ENCODE measurements at places on chromosomes 1 and 21. TPM values are rescaled to one million over a fixed set of nuclear protein-coding genes. Genes with fewer than 3 reads are reported as not detected.

Gene PGLYRP3
- not detected for total RNA-seq

Gene FOXD3
- total RNA-seq = 0.76 TPM

Gene CHI3L1
- 0.62 TPM for total RNA-seq

Gene GUK1
- total RNA-seq = 466 TPM

DNA sequence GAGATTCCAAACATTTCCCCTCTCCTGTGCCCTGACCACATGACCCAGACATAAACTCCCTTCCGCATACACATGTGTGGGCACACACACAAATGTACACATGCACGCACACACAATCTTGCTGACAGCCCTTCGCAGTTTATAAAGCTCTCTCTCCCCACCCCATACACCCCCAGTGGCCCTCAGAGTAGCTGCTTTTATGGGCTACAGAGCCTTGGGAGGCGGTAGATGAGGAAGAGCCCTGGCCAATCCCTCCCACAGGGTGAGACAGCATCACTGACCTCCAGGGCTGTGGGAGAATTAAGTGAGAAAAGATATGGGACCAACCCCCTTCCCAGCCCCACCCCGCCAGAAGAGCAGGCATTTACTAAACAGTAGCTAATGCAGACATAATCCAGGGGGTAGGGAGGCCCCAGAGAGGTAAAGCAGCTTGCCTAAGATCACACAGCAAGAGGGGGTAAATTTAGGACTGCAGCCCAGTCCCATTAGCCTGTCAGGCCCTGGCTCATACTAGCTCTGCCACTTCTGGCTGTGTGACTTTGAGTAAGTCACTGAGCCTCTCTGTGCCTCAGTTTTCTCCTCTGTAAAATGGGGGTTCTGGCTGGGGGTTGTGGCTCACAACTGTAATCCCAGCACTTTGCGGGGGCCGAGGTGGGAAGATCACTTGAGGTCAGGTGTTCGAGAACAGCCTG, 5.1 kb downstream of the SDC3 start:
- ATAC-seq = peak; percentile 14

DNA sequence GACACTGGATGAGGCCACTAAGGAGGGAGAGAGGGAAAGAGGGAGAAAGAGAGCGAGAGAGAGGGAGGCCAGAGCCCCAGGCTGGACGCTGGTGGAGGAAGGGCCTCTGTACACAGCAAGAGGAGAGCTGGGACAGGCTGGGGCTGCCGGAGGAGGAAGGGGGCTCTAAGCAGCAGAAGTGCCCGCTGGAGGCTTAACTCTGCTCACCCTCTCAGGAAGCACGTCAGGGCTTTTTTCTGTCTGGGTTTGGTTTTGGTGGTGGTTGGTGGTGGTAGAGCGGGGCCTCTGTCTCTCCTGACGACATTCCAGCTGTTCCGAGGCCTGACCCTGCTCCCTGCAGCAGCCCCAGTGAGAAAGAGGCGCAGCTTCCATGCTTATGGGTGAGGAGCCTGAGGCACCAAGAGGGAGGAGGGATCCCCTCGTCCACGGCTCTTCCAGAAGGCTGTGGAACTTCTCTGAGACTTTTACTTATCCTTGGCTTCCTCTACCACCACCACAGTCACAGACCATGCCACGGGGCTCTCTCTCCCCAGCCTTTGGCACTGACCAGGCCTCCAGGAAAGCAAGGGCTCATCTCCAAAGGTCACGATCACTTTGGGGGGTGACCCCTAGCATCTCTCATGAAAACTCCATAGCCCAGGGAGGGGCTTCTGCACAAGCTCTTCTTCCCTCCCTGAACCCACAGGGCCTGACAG, 136.4 kb upstream of the VAMP3 start:
- no peak for ATAC-seq

DNA sequence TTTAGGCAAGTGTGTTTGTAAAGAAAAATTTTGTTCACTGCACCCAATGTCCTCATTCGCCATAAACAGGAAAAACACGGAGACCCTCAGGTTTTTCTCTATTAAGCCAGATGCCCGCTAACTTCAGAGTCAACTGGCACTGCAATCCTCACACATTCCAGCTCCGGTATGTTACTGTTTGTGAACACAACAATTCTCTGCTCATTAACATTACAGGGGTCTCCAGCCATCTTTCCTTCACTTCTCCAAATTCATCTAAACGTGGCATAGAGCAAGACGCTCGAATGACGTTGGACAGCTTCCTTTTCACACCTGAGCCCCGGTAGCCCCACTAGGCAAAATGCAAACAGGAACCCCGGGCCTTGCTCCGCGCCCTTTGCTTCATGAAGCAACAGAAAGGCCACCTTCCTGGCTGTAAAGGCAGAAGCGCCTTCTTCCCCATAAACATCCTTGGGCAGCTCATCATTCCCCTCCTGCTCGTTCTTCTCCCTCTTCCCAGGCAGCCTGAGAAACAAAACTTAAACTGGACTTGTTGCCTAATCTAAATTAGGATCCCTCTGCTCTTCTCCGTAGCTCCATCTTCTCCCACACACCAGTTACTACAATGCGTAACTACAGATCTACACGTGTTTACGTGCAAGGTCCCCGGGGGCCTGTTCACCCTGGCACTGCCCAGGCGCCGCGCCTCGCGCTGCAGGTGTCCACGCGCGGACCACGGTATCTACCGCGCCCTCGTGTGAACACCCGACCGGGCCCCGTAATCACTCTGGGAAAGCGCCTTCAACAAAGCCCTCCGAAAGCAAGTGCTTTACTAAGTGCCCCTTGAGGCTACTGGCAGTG, 1.2 kb downstream of the LBR start:
- ATAC-seq = peak; percentile 21

GRCh38 chr1:8604041-8604945, 213.1 kb downstream of the RERE start:
- ATAC-seq = no peak

- no peak for ATAC-seq
These were observed 22.5 kb upstream of the SLC27A3 start for GRCh38 chr1:153752571-153753195.

DNA sequence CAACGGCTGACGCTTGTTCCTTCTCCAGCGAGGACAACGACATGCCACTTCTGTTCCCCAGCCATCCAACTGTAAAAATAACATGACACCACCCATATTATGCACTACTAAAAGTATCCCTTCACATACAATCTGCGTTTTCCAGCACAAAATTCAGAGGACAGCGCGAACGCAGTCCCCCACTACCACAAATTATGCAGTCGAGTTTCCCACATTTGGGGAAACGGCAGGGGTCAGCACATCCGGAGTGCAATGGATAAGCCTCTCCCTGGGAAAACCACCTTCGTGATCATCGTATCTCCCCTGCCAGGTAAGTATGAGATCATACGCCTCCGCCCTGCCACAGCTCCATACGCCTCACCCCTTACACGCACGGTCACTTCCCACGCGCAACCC, 120.9 kb downstream of the PPIAL4G start:
- ATAC-seq = peak; percentile 56

GRCh38 chr1:157410457-157410856, 141.9 kb downstream of the FCRL5 start:
- no peak for ATAC-seq

DNA sequence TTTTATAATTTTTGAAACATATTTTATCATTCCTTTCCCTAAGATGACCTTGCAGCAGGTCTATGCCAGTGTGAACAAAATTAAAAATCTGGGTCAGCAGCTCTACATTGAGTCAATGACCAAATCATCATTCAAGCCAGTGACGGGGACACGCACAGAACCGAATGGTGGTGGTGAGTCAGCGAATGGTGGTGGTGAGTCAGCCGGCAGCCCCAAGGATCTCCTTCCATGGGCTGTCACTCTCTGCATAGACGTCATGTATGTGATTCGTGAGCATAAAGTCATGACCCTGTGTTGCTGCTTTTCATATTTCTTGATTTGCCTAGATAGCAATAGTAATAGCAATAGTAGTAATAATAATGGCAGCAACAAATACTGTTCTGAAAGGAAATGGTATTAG, 26.3 kb downstream of the PER3 start:
- ATAC-seq = peak; percentile 100

GRCh38 chr1:99621340-99621901, 24.5 kb upstream of the PALMD start:
- no peak for ATAC-seq

DNA sequence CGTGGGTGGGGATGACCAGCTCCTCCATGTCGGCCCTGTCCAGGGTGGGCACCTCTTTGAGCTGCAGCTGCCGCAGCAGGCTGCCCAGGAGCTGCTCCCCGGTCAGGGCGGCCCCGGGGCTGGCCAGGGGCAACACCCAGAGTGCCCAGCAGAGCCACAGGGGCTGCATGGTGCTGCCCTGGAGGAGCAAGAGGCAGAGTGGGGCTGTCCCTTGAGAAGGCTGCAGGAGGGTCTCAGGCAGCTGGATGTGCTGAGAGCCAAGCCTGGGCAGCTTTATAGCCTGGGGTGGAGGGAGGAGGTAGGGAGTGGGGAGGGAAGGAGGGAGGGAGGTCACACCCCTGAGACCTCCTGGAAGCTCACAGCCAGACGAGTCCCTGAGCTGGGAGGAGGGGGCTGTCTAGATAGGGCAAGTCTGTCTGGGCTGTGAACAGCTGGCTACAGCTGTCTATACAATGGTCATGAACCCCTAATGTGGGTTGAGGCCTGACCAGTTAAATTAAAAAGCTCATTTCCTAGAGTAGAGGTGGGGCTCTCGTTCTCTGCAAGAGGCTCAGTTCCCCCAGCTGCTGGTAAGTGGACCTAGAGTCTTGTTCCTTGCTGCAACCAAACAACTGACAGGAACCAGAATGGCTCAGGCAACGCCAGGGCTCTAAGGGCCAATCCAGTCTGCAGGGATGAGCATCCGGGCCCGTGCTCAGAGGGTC, at the start of gene LEFTY1:
Gene LEFTY1, minus strand, starts transcription at position 249 of the 704 bp plus-strand sequence. Its CDS starts 80 bp downstream, at position 169.
- ATAC-seq = peak; percentile 48

GRCh38 chr1:99645203-99645602, 710 bp upstream of the PALMD start:
- no peak for ATAC-seq

DNA sequence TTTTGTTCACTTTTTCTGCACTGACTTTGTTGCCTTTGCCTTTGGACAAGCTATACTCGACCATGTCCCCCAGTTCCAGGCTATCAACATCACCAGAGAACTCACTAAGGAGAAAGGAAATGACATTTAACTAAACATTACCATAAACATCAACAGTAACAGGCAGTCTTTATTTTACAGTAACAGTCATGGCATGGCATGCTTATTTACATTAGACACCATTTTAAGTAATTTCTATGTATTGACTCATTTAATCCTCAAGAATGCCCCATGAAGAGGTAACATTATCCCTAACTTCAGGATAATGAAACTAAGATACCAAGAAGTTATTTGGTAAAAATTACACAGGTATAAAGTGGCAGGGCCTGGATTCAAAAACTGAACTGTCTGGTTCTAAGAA, 8.7 kb upstream of the NRAS start:
- no peak for ATAC-seq

DNA sequence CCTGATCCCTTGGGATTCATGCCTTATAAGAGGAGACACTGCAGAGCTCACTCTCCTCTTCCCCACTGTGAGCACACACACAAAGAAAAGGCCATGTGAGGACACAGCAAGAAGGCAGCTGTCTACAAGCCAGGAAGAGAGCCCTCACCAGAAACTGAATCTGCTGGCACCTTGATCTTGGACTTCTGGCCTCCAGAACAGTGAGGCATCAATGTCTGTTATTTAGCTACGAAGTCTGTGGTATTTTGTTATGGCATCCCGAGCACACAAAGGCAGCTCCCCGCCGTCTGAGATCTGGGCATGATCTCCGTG, 47.1 kb upstream of the RPL11 start:
- ATAC-seq = no peak

Measured in motor neuron (in vitro differentiated cells).